ENCODE measurements at places on chromosomes 2 and 18.

GRCh38 chr2:236799391-236800026, 229.9 kb downstream of the ACKR3 start:
- no peak for DNase-seq

DNA sequence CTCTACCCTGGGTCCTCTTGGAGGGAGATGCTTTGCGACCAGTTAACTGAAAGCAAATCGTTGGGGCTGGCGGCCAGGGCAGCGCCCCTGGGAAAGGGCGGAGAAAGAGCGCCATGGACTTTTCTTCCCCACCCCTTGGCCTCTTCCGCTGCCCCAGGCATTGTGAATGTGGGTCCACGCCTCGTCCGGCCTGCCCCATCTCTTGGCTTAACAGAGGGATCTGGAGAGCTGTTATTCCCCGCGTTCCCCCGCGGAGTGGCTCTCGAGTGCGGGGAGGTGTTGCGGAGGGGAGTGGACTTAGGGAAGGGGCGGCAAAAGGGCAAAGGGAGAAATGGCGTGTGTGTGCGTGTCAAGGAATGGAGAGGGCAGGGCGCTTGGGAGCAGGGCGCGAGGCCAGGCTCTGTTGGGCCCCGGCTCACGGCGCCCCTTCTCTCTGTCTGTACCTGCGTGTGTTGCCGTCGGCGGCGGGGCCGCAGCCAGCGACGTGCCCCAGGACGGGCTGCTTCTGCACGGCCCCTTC, 6.6 kb downstream of the EMX1 start:
- no peak for DNase-seq

DNA sequence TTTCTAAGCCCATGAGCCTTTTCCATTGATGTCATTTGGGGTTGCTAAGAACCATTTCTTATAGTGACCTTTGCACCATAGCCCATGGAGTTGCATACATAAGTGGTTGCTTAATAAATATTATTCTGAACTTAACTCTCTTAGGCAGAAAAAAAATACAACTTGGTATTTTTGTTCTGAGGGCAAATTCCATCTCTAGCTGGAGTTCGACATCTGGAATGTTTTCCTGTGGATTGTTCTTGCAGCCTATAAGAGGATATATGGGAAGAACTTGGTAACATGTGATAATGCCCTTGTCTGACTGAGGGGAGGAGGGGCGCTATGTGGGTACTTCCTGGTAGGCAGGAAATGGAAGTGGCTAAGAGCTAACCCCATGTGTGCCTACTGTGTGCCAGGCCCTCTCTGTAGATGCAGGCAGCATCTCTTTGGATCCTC, 20.7 kb downstream of the IGFBP2 start:
- DNase-seq: no peak

DNA sequence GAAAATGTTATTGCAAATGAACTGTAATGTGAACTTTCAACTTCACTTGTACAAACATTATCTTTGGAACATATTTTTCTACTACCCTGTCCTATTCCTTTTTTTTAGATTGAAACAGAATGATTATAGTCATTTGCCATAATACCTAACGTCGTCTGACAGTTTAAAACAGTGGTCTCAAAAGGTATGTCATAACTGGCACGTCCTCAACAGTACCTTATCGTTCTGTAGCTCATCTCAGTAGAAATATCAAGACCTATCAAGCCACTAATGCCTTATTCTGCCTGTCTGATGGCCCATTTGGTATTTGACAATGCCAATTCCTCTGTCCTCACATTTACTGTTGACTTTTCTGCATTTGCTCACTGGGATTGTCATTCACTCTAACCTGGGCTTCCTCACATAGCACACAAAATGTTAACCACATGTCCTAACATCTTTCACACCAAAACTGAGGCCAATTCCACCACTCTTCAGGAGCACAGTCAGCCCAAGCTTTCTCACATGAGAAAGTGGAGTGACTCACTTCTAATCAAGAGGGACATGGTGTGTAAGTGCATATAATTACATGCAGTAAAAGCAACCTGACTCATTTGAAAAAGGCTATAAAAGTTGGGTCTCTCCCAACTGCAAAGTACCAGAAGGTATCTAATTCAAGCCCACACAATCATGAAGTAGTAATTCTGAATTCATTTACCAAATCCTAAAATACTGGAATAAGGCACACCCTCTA, 34.8 kb downstream of the DNER start:
- DNase-seq: no peak

DNA sequence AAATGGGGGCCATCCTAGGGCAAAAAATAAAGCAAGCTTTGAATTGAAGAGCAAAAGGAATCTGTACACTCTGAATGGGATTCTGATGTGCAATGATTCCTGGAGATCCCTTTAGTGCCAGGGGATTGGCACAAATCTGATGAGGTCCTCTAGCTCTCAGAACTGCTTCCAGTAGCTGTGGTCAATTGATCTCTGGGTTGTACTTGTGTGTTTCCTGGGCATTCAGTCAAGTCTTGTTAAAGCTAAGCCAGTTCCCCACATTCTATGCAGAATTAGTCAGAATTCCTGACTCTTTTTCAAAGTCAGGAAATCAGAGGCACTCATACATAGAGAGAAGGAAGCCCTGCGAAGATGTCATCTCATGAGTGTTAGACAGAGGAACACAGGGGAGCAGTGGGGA, 161.3 kb downstream of the DNER start:
- DNase-seq: no peak

DNA sequence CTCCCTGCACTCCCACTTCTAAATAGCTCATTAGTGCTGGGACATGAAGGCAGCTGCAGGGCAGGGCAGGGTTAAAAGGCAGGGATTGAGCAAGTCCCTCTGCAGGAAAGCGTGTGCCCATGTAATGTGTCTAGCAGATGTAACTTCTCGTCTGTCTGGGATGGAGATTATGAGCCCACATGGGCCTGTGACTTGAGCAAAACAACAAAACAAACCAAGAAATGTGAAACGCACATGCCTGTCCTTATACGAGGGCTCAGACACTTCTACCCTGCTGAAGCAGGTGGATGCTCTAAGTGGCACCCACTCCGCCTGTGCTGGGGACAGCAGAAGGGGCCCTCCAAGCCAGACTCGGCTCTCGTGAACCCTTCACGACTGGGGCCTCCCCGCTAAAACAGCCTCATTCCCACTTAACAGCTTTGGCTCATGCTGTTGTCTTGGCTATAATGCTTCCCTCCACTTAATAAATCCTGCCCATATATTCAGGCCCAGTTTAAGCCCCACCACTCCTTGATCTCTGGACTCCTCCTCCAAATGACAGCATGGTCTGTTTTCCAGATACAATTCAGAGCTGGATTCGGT, 40.9 kb downstream of the TMEM247 start:
- DNase-seq: no peak
